ENCODE measurements at places on chromosomes 5 and 9.

DNA sequence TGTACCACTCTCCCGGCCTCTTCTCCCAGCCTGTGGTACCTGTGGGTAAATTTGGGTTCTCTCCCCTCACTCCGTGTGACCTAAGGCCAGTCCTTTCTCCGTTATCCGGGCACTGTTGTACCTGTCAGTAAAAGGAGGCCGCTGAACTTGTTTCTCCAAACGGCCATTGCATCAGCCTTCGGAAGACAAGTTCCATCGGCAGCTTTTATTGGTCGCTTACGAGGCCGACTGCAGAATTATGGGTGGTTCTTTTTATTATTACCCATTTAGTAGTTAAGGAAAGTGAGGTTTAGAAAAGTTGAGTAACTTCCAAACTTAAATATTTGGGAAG lies 558 bp downstream of the GRPEL2 start:
- no peak for DNase-seq

DNA sequence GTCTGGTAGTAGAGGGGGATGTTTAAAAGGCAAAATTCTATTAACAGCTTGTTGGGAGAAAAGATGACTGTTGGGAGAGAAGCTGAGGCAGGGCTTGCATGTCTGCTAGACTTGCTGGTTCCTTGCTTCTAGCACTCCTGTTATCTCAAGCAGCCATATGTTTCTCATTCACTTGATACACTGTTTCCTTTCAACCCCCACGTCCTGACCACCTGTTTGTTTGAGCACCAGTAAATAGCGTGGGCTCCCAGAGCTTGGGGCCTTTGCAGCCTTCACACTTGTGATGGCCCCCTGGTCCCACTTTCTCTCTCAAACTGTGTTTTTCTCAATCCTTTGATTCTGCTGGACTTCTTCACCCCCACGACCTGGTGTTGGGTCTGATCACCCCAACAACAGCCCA lies 111.7 kb upstream of the TMEM161B start:
- no peak for DNase-seq

GRCh38 chr5:42242881-42243485 lies 180.3 kb upstream of the GHR start:
- no peak for DNase-seq

DNA sequence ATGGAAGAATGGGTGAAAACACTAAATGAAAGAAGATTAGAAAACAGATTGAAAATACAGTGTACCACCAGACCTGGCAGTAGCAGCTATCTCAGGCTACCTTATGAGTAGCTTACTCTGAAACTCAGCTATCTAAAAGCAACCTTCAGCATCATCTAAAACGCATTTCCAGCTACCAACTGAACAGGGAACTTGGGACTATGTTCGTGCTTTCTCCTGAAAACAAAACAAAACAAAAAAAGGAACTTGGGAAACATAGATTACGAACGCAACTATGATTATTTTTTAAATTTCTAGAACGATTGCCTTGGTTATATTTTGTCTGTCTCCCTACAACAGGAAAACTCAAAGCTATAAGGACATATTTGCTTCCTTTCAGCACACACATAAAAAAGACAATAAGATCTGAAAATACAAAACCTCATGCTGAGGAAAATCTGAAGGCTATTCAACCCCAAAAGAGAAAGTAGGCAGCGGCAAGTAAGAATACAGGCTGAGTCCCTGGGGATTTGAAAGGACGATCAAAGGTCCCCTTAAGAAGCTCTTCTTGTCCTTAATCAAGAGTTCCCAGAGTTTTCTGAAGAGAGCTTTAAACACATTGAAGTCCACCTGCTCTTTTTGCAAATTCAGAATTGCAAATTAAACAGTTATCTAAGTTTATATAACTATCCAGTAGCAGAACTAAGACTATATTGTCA lies 53.4 kb downstream of the OR2K2 start:
- no peak for DNase-seq

DNA sequence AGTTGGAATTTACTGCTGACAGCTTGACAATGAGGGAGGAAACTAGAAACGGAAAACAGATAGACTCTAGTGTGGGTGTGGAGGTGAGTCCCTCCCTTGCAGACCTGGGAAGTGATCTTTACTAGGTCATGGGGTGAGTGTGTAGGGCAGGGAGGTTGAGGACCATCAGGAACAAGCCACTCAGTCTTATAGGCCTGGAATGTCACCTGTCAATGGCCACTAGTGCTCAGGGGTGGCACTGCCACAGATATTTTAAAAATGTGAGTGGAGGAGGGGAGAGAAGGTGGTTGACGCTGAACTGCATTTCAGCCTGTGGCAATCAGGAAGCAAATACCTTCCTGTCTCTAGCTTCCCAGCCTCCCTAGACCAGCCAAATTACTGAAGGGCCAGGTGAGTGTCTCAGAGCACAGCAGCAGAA lies 9.0 kb downstream of the OR2S2 start:
- DNase-seq: no peak

DNA sequence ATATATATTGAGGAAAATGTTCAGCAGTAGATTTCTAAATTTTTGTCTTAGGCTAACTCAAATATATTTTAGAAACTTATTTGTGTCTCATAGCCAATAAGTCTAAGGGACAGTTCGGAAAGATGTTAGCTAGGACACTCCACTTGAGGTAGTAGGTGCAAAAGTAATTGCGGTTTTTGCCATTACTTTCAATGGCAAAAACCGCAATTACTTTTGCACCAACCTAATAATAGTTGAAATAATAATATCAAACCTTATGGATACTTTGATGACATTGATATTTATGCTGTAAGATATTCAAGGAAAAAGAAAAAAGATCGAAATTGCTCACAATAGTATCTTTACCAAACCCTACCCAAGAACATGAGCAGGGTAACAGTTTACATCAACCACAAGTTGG lies 555.5 kb upstream of the ST8SIA4 start:
- DNase-seq: no peak

- DNase-seq: no peak
Measured at GRCh38 chr5:1058988-1059883, 50.6 kb downstream of the NKD2 start.

DNA sequence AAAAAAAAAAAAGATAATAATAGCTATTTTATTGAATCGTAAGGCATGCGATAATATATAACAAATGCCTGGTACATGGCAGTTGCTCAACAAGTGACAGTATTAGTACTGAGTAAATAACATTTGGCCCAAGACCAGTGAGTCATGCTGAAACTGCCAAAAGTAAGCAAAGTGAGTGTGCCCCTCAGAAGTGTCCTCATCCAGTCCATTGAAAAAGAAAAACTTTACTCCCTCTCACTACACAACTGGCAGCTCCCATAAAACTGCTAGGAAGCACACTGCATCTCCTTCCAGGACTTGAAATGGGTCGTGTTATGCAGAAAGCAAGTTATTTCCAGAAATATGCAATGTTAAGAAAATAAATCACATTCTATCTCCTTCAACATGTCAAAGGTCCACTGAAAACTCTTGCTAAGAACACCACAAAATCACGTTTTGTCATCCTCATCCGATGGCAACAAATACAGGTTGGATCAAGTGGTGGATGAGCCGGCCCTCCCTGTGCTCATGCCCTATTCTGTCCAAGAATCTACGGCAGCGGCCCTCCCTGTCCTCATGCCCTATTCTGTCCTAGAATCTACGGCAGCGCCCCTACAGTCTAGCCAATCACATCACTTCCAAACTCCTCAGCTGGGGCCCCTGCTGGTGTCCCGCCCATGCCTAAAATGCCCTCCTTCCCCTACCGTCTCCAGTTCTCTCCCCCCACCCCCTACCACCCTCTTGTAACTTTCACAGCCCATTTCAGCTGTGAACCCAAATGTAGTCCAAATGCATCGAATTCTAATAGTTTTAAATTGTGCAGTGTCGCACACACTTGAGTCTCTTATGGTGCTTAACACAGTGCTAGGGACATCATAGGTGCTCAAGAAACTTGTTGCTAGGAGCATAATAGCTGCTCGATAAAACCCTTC lies 12.5 kb downstream of the PTCH1 start:
- no peak for DNase-seq

- DNase-seq: no peak
Measured at GRCh38 chr9:125332527-125332926, 70.9 kb downstream of the GAPVD1 start.

DNA sequence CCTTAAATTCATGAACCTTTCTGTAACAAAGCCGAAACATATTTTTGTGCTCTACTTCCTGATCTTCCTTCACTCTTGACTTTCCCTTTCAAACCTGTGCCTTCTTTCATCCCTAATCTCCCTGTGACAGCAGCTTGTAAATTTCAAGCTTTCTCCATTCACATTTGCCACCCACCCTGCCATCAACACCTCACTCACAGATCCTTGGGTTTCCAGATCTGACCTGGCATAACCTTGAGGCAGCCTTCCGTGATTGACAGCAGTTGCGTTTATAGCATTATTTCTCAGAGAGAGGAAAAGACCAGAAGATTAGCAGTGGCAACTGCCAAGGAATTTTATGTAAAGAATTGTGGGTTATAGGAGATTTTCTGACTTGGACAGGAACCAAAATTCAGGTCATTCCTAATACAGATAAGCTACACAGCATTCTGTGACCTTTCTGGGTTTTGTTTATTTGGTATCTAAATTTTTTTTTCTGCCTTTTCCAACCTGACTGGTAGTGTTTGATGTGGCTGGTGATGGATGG lies 260.0 kb downstream of the NR2F1-AS1 start:
- no peak for DNase-seq

DNA sequence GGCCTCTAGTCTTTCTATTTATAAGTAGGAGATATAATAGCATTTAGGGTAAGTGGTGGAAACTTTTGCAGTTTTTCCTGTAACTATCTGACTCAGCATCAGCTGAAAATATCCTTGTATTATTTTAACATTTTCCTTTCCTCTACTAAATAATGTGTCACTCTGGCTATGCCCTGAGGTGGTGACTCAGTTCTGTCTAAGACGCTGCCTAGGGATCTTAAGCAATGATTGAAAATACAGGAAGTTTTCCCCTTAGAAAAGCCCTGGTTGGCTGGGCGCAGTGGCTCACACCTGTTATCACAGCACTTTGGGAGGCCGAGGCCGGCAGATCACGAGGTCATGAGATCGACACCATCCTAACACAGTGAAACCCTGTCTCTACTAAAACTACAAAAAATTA lies 9.3 kb upstream of the EDIL3 start:
- DNase-seq: no peak

GRCh38 chr9:23073136-23073535 lies 626.5 kb downstream of the DMRTA1 start:
- DNase-seq: no peak

DNA sequence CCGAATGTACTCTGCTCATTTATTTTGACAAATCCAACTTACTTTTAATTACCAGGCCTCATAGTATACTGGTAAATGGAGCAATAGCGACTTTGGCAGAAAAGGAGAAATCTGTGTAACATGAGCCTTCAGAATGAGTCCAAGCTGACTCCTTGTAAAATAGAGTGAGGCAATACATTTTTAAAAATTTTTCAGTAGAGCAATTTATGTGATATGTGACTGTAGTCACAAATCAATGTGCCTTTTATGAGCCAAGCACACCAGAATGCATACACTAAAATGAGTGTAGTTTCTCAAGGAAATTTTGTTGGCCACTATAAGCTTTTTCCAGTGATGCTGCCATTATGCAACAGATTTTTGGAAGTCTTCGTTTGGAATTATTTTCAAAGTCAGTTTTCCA lies 73.8 kb downstream of the SNCAIP start:
- peak; percentile 40 for DNase-seq

- DNase-seq: no peak
Measured at GRCh38 chr5:20536813-20537212, 548.8 kb upstream of the CDH18 start.

DNA sequence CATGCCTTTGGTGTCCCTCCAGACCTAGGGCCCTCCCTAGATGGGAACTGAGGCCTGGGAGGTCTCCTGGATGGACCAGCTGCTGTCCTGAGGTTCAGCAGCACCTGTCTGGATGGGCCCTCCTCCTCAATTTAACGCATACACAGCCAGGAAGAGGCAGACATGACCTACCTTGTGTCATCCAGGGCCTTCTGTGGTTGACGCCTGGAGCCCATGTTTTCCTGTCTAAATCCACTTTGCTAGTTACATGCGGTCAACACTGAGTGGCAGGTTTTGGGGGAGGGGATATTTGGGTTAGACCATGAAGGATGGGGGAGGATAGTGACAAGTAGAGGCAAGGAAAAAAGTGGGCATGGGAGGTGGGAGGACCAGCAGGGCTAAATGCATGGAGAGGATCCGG lies 3.1 kb upstream of the STC2 start:
- no peak for DNase-seq

- DNase-seq: no peak
Measured at GRCh38 chr9:69380811-69381210, 55.8 kb downstream of the ENTREP1 start.

- DNase-seq: no peak
Measured at GRCh38 chr9:6105738-6106137, 90.3 kb upstream of the RANBP6 start.

- no peak for DNase-seq
Measured at GRCh38 chr5:60263346-60263745, 369.8 kb upstream of the PDE4D start.

DNA sequence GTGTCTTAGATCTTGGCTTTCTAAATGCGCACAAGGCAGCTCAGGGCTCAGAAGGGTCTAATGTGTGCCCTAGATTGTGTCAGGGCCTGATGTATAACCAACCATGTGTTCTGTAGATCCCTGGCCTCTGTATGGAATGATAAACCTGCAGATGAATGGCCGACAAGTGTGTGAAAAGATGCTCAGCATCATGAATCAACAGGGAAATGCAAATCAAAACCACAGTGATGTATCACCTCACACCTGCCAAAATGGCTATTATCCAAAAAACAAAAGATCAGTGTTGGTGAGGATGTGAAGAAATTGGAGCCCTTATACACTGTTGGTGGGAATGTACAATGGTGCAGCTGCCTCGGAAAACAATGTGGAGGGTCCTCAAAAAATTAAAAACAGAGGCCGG lies 489.8 kb downstream of the SEMA5A start:
- no peak for DNase-seq
